ENCODE measurements at places on chromosomes 7 and 10. TPM values are rescaled to one million over a fixed set of nuclear protein-coding genes. Genes with fewer than 3 reads are reported as not detected.

FAM237B gene
- not detected for total RNA-seq

RBM20 gene
- total RNA-seq: 0.13 TPM

IL15RA gene
- total RNA-seq: 16.7 TPM

LRGUK gene
- total RNA-seq: 0.07 TPM

VWA2 gene
- total RNA-seq: not detected

GCK gene
- total RNA-seq: 0.39 TPM

SDK1 gene
- 0.18 TPM for total RNA-seq

ICA1 gene
- 23.8 TPM for total RNA-seq

All from pulmonary artery endothelial cell (primary cell).